Kasumi-1 (cell line): ENCODE measurements at places on chromosomes 6 and 20.

DNA sequence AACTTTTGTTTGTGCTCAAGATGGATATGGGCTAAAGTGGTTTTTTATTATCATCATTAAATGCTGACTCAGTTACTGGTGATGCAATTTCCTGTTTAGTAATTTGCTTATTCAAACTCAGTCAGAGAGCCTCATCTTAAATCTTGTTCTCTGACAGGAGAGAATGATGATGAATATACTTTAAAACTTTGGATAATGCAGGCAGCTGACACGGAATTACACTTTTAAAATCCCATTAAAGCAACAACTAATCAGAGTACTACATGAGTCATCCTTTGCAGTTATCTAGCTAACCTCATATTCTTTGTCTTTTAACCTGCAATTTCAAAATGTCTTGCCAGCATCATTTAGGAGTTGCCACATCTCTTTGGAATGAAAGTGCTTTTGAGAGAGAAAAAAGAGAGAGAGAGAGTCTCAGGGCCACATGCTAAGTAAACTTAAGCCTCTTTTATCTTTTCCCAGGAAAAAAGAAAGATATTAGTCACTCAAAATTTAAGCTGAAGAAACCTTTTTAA lies 9.2 kb upstream of the C6orf141 start:
- DNase-seq = no peak

GRCh38 chr20:34065260-34065659 lies 46.8 kb downstream of the EIF2S2 start:
- no peak for DNase-seq

DNA sequence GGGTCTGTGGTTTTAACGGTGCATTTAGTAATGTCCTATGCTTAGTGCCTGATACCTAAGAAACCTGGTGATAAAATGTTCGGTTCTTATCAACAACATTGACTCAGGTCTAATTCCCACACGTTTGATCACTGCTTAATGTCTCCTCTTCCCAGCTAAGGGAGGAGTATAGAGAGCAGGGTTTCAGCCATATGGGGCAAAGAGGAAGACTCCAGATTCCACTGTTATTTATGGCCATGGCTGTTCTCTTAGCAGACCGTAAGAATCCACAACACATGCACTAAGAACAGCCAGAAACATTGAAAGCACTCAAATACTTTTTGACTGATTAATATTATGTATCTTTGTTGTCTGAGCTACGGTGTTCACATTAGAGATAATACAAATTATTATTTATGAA lies 112.1 kb downstream of the BCAS1 start:
- no peak for DNase-seq

DNA sequence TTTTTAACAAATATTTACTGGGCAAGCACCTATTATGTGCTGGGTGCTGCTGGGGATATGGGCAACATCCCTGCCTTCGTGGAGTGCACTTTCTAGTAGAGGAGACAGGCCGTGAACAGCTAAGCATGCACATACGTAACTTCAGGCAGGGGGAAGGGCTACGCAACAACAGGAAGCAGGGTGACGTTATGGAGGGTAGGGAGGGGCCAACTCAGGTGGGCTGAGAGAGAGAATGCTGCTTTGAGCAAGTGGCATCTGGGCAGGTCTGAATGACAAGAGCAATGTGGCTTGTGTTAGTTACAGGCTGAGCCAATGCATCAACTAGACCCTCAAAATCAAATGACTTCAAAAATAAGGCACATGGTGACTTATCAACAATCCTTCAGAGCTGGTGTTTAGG lies 112.1 kb downstream of the CDC5L start:
- no peak for DNase-seq

DNA sequence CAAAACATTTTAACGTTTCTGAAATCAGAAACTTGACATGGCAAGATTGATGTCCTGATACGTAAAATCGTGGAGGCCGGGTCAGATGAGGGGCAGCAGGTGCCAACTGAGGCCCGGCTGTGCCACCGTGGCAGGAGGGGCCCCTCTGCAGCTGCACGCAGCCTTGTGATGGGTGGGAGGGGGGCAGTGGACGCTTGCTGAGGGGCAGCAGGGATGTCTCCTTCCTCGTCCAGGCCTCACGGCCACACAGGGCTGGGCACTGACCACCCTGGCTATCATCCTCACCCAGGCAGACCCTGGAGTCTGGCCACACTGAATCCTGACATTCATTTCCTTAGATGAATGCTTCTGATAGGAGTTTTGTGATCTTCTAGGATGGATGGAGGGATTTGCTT lies 114.7 kb downstream of the ERMARD start:
- no peak for DNase-seq
